ENCODE measurements at places on chromosomes 4 and X.

DNA sequence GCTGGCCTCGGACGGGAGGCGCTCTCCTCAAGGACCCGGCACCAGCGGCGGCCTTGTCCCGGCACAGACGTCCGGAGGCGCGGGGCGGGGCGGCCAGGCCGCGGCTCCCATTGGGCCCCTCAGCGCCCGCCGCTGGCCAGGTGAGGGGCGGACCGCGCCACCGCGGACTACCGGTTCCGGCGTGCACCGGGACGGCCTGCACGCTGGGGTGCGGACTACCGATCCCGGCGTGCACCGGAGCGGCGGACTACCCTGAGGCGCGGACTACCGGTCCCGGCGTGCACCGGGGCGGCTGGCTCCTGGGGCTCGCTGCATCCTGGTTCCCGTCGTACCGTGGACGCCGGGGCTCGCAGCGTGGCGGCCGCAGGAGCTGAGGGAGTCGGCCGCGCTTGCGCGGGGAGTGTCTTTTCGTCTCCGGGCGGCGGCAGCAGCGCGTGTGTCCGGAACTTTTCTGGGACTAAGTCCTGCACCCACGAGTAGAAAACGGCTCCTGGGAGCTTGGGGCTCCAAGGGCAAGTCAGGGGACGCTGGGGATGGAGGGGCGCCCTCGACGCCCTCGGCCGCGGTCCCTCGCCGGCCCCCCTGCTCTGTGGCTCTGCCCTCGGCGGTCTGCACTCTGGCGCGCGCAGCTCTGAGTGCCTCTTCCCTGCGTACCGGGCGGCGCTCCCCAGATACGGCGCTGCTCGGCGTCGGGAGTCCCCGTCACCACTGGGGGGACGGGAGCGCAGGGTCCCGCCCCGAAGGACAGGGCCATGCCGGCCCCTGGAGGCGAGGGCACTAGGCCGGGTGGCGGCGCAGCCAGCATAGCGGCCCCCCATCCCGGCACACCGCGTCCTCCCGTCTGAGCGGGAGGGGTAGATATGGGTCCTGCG lies at the start of gene LETM1:
Gene LETM1 (minus strand): TSS at position 86 of the 872 bp plus-strand sequence. CDS start 206 bp downstream, outside the sequence.
- DNase-seq: peak; percentile 96

GRCh38 chr4:158754385-158755180 lies 14.2 kb upstream of the FNIP2 start:
- no peak for DNase-seq

DNA sequence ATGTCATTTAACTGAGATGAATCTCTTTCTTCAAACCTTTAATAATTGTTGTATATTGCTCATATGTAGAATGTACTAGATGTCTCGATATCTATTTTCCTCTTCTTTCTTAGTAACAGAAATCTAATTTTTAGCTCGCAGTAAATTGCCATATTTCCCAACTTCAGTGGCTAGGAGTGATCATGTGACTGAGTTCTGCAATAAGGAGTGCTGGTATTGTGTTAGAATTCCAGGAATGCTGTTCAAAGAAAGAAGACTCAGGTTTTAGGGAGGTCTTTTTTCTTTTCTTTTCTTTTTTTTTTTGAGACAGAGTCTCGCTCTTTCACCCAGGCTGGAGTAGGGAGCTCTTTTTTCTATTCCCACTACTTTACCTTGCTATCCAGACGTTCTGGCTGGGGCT lies 81.7 kb downstream of the SLC10A7 start:
- no peak for DNase-seq

DNA sequence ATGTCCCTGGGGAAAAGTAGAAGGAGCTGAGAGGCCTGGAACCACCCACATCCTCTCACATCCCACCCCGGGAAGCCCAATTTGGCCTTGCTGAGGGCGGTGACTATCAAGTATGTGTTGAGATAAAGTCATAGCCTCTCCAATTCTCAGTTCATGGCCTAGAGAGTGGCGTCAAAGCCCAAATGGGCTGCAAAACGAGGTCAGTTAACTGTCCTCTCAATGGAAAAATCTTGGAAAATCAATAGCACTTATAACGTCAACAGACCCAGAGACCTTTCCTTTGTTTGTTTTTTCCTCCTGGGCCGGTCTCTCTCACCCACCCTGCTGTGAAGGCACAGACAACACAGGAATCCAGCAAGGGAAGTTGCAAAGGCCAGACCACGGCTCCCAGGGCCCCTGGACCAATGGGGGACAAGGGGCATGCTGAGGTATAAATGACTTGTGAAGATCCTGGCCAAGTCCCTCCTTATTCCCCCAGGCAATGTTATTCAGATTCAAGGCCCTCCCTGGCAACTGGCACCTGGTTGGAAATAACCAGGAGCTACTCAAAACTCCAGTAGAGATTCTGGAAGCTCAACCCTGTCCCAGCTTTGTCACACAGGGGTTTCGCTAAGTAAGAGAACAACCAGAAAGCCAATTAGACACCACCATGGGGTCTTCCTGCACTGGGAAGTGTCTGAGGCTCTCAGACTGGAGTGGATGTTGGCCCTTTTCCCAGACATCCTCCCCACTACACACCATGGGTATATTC lies 38.6 kb downstream of the TSC22D3 start:
- no peak for DNase-seq

DNA sequence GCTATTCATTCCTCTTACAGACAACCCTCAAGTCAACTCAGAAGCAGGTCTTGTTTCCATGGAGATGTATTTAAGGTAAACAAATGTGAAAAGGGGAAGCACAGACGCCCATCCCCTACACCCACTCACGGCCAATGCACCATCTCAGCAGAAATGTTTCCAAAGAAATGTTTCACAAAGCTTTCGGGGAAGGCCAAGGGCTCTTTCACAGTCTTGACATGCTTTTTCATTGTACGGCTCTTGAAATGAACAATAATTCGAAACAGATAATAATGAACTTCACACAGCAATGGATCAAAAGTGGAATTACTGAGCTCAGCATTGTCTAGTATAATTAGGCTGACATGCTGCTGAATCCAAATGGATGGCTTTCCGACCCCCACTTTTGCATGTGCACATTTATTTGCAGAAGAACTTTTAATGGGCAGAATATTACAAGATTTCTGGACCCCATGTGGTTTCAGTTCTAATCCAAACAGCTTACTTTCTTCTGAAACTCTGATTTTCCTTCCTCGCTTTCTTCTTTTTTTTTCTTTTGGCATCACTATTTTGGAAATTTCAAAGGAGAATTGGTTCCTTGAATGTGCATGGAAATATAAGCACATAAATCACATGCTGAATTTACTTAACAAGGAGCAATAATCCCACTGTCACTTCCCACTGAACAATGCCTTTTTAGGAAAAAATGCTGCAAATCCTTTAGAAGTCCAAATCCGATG lies 160.9 kb downstream of the SMIM20 start:
- peak; percentile 84 for DNase-seq

GRCh38 chr4:147034372-147034771 lies 88.7 kb upstream of the TTC29 start:
- DNase-seq: no peak

All from stimulated activated CD4-positive, alpha-beta T cell treated with anti-CD3 and anti-CD28 coated beads, Interleukin-15, amount 100 ng/mL, for 24 hours (primary cell).